ENCODE measurements at places on chromosomes 11 and 22. TPM values are rescaled to one million over a fixed set of nuclear protein-coding genes. Genes with fewer than 3 reads are reported as not detected.

DNA sequence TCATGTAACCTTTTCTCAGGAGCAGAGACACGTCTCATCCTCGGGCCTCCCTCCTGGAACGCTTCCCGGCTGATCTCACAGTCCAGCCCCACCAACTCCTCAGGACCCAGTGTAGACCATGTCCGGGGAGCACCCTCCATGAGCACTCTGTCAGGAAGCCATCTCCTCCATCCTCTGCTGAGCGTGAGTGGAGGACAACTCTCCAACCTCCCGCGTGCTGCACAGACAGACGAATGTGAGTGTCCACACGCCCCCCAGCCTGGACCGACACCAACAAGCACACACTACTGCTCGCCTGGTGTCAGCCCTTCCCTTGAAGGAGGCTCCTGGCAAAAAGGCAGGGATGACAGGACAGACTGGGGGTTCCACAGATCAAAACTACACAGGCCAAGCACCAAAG, 86.6 kb downstream of the SHANK2 start:
- no peaks in the 10 kb centered on the region for H3K36me3 ChIP-seq
- no peak overlapping the region for H3K27ac ChIP-seq
- no peak overlapping the region for H3K4me3 ChIP-seq

The VWA5A gene
- 3.5 TPM for polyA plus RNA-seq

DNA sequence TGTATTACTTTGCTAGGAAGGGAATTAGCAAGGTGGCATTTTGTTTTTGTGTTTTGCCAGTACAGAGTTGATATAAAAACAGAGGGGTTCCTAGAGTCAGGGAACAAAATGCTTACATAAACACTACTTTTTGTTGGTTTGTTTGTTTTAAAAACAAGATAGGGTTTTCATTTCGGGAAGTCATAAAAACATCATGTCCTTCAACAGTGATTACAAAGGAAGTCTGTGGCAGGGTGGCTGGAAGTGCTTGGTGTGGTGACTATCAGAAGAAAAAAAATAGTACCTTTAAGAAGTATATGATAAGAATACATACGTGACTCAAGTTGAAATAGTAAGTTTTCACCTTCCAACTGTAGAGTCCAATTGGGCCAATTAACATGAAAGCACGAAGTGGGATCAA, 1.2 kb upstream of the IL18 start:
- H3K4me1 ChIP-seq, result peaks cover 58% of the 10 kb centered on the region
- no peak overlapping the region for H3K27ac ChIP-seq
- DNase-seq, result no peak
- no peak overlapping the region for H3K4me3 ChIP-seq

The SERPIND1 gene
- not detected for polyA plus RNA-seq

DNA sequence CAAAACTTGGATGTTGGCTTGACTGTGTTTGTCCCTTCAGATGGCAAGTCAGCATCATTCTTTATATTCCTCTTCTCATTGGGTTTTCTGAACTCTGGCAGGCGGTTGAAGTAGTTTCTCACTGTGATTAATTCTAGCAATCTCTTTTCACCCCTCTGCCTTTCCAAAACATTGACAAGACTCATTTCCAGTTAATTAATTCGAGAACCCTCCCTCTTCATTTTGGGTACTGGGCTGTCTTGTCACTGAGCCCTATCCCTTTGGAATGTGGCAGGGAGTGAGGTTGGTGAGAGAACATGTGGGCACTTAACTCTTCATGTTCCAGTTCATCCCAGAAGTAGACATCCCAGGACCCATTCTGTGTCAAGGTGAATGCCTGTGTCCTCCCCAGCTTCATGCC, 133.0 kb downstream of the WNT7B start:
- H3K36me3 ChIP-seq, result peaks cover 81% of the 10 kb centered on the region
- no peak overlapping the region for H3K27ac ChIP-seq
- DNase-seq, result no peak
- no peak overlapping the region for H3K4me3 ChIP-seq

The EHD1 gene
- polyA plus RNA-seq, result 30.3 TPM

GRCh38 chr22:26330971-26331625, 98.0 kb upstream of the ASPHD2 start:
- no peak overlapping the region for H3K4me3 ChIP-seq
- no peaks in the 10 kb centered on the region for H3K4me1 ChIP-seq
- H3K36me3 ChIP-seq, result no peaks in the 10 kb centered on the region
- no peaks in the 10 kb centered on the region for H3K27me3 ChIP-seq
- H3K27ac ChIP-seq, result no peak overlapping the region

All from CD14-positive monocyte (primary cell).